ENCODE measurements at places on chromosomes 2 and 18. TPM values are rescaled to one million over a fixed set of nuclear protein-coding genes. Genes with fewer than 3 reads are reported as not detected.

DNA sequence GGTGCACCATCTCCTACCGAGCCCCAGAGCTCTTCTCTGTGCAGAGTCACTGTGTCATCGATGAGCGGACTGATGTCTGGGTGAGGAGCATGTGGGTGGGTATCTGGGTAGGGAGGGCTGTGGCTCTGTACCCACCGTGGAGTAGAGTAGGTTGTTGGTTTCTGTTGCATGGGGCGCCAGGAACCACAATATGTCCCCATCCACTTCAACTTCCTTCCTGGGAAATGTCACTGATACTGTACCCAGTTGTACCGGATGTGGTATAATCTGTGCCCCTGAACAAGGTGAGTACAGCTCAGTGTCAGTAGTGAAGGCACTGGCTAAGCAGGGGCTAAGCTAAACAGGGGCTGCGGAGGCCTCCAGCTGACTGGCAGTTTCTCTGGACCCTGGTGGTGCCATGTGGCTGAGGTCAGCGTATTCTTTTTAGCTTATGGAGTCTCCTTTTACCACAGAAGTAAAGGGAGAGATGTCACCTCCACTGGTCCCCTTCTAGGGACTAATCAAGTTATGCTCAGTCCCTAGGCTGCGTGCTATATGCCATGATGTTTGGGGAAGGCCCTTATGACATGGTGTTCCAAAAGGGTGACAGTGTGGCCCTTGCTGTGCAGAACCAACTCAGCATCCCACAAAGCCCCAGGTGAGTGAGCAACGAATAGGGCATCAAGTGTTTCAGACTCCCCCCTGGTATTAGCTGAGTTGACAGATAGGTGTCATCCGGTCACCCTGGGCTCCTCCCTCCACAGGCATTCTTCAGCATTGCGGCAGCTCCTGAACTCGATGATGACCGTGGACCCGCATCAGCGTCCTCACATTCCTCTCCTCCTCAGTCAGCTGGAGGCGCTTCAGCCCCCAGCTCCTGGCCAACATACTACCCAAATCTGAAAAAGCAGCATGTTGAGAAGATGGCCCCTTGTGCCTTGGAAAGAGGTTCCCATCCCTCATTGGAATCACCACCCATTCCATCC is 2.7 kb downstream of the STK16 start:
- H3K27ac ChIP-seq: peak overlapping the region; percentile 93
- H3K4me3 ChIP-seq: peak overlapping the region; percentile 38
- no peaks in the 10 kb centered on the region for H3K27me3 ChIP-seq
- peak; percentile 83 for DNase-seq

DNA sequence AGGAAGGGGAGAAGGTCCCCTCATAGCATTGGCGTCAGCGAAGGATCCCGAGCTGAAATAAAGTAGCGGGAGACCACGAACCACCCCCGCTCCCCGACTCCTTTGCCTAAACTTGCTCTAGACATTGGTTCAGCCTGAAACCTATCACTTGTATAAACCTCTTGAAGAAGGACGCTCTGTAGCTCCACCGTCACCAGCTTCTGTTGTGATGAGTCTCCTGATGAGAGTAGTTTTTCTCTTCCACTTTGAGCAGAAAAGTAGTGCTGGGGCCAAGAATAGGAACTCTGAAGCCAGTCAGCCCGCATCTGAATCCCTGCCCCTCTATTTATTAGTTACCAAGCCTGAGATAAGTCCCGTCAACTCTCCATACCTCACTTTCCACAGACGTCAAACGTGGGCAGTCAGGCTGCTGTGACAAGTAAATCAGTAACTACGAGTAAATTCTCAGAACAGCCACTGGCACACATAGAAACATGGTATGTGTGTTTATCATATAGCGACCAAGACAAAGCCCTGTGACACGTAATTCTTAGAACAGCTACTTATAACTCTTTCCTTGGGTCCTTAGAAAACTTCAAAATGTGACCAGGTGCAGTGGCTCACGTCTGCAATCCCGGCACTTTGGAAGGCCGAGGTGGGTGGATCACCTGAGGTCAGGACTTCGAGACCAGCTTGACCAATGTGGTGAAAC is 61.7 kb downstream of the CD226 start:
- no peaks in the 10 kb centered on the region for H3K36me3 ChIP-seq
- H3K4me1 ChIP-seq: no peaks in the 10 kb centered on the region
- H3K27ac ChIP-seq: no peak overlapping the region
- no peak overlapping the region for H3K4me3 ChIP-seq
- no peak for DNase-seq

- H3K27me3 ChIP-seq: no peaks in the 10 kb centered on the region
- H3K4me1 ChIP-seq: no peaks in the 10 kb centered on the region
- no peak overlapping the region for H3K27ac ChIP-seq
- no peaks in the 10 kb centered on the region for H3K36me3 ChIP-seq
- H3K4me3 ChIP-seq: no peak overlapping the region
Observed at GRCh38 chr2:239086325-239087020, 238.6 kb downstream of the TWIST2 start.

DNA sequence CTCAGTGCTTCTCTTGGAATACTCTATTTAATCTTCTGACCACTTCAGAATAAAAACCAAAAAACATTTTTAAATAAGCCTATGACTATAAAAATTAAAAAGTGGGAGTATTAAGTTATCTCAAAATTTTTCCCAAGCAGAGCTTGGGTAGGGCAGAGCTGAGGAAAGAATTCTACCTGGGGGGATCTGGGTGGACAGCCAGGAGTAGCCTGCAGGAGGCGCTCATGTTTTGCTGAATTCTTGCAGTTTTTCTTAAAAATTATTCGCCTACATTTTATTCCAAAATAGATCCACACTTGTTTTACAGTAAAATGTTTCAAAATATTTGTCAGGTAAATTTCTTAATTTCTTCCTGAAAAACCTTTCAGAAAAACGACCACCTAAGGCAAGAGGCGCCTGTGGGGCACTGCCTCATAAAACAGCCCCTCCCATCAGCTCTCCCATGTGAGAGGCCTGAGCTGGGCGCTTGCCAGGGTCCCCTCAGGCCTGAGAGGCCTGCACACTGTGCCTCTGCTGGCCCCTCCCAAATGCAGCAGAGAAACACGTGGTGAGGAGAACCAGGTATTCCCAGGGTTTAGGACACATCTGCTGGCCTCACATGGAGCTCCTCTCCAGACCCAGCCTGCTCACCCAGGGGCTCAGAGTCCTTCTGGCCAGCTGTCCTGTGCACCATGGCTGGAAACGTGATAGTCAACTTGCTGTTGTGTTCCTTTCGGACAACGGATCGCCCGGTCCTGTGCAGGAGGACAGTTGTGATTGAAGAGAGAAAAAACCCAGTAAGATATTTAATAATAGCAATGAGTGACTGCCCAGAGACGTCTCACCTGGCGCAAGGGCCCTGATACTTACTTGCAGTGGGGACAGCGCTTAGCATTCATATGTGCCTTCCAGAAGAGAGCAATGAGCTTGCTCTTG is 17.5 kb downstream of the POLR1A start:
- H3K36me3 ChIP-seq: no peaks in the 10 kb centered on the region
- no peaks in the 10 kb centered on the region for H3K4me1 ChIP-seq
- no peak overlapping the region for H3K4me3 ChIP-seq
- no peak for DNase-seq
- no peak overlapping the region for H3K27ac ChIP-seq

DNA sequence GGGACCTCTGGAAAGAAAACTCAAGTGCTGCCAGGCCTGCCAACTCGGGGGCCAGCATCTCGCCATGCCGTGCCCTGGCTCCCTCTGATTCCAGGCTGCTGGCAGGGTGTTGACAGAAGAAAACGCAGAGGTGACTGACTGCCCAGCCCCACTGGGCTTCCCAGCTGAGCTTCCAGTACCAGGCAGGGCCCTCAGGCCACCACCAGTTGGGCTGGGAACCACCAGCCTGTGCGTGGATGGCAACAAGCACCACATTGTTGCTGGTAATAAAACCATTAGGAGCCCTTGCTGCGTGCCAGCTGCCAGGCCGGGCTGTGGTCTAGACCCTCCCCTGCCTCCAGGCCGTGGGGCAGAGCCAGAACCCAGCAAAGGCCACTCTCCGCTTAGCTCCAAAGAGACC is 9.2 kb downstream of the DNMT3A start:
- H3K36me3 ChIP-seq: no peaks in the 10 kb centered on the region
- H3K27ac ChIP-seq: no peak overlapping the region
- peaks cover 20% of the 10 kb centered on the region for H3K4me1 ChIP-seq
- no peaks in the 10 kb centered on the region for H3K27me3 ChIP-seq
- H3K4me3 ChIP-seq: no peak overlapping the region

DNA sequence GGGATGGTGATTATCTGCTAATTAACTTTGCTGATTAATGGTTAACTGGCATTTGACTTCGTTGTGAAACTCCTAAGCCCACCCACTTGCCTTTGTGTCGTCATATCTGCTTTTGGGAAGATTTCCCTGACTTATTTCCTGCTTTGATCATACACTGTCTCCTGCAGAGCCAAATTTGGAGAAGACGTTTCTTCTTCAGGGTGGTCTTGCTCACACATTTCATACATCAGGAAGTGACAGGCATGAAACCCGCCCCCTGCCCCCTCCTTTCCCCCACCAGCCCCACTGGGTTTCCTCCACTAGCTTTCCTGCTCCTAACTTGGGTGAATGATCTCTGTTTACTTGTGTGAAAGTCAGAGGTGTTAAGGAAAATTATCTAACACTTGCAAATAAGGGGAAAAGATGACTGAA is 300.1 kb downstream of the TSN start:
- H3K4me1 ChIP-seq: no peaks in the 10 kb centered on the region
- no peaks in the 10 kb centered on the region for H3K36me3 ChIP-seq
- H3K4me3 ChIP-seq: no peak overlapping the region

GRCh38 chr18:70284976-70285620 is 3.7 kb upstream of the SOCS6 start:
- no peaks in the 10 kb centered on the region for H3K4me1 ChIP-seq
- no peaks in the 10 kb centered on the region for H3K36me3 ChIP-seq
- no peaks in the 10 kb centered on the region for H3K27me3 ChIP-seq
- no peak overlapping the region for H3K4me3 ChIP-seq
- DNase-seq: no peak
- H3K27ac ChIP-seq: no peak overlapping the region

GPR45 gene
- not detected for total RNA-seq

AP1S3 gene
- 6.3 TPM for total RNA-seq

CPS1 gene
- 330 TPM for total RNA-seq

SS18 gene
- 135 TPM for total RNA-seq

CLASP1 gene
- 79.4 TPM for total RNA-seq
